Hair follicular keratinocyte (primary cell): ENCODE measurements at places on chromosomes 1 and 21. TPM values are rescaled to one million over a fixed set of nuclear protein-coding genes. Genes with fewer than 3 reads are reported as not detected.

The CGN gene
- total RNA-seq = 0.16 and 0.19 TPM in 2 replicates

The TMEM125 gene
- total RNA-seq = 3.0 and 4.3 TPM in 2 replicates

The PCP4L1 gene
- total RNA-seq = not detected in 2 replicates

The GJA9 gene
- 0.08 TPM in 1 of 2 replicates, not detected in the other for total RNA-seq

The EFCAB7 gene
- total RNA-seq = 3.2 and 3.6 TPM in 2 replicates

The PLXNA2 gene
- 14.4 and 21.0 TPM in 2 replicates for total RNA-seq

The HOOK1 gene
- total RNA-seq = 5.0 and 5.2 TPM in 2 replicates

The RALGPS2 gene
- 9.0 and 13.0 TPM in 2 replicates for total RNA-seq

The TDRD5 gene
- total RNA-seq = not detected in 2 replicates

The DISP3 gene
- total RNA-seq = not detected in 2 replicates

The GABPA gene
- total RNA-seq = 9.1 and 9.7 TPM in 2 replicates

The ZSWIM5 gene
- not detected in 2 replicates for total RNA-seq

The SYTL1 gene
- total RNA-seq = 28.9 and 71.5 TPM in 2 replicates

The TMEM82 gene
- total RNA-seq = not detected in 2 replicates

The AMY1C gene
- total RNA-seq = not detected in 2 replicates

The OR2L3 gene
- not detected in 2 replicates for total RNA-seq

The ARPC5 gene
- 140 and 160 TPM in 2 replicates for total RNA-seq

The KLF17 gene
- not detected in 2 replicates for total RNA-seq
